ENCODE measurements at places on chromosomes 6 and 20. TPM values are rescaled to one million over a fixed set of nuclear protein-coding genes. Genes with fewer than 3 reads are reported as not detected.

DNA sequence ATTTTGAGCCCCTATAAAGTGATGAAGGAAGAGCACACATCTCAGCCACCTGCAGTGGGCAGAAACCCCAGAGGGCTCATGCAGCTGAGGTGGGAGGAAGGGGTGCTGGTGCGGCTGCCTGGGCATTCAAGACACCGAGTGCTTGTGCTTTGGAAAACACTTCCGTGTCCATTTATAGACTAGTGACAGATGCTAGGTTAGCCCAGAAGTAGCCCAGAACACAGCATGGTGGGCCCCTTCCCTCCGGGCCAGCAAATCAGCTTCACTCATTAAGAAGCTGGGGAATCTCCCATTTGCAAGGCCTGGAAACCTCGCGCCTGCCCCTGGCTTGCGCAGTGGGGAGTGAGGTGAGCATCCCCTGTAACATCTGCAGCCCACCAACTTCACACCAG is 12.9 kb downstream of the BEND3 start:
- no peaks in the 10 kb centered on the region for H3K4me1 ChIP-seq
- H3K4me3 ChIP-seq, result no peak overlapping the region
- no peaks in the 10 kb centered on the region for H3K36me3 ChIP-seq
- no peaks in the 10 kb centered on the region for H3K27me3 ChIP-seq
- no peak for DNase-seq

DNA sequence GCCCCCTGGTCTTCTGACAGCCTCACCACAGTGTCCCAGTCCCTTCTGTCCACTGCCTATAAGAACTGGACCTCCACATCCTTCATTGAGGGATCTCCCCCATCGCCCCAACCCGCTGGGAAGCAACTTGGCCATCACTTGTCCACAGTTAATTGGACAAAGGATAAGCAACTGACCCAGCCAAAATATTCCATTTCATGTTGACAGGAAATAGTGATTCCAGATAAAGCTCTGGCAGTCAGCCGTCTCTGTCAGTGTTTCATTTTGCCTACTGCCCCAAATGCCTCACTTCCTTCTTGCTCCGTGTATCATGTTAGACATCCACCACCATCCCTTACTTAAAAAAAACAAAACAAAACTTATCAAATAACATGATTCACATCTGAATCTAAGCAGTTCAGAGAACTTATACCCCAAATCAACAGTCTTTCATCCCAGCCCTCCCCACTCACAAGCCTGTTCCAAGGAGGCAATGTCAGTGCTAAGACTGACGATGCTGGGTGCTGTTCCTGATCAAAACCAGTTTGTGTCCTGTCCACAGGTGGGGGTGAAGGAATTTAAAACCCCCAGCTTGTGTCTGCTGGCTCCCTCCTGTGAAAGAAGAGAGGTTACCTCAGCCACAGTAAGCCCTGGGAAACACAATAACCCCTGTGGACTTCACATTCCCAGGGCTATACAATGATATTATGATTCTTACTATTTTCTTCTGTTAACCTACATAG is 162.5 kb downstream of the WDR27 start:
- H3K36me3 ChIP-seq, result peaks cover 33% of the 10 kb centered on the region
- no peaks in the 10 kb centered on the region for H3K27me3 ChIP-seq
- DNase-seq, result no peak

DNA sequence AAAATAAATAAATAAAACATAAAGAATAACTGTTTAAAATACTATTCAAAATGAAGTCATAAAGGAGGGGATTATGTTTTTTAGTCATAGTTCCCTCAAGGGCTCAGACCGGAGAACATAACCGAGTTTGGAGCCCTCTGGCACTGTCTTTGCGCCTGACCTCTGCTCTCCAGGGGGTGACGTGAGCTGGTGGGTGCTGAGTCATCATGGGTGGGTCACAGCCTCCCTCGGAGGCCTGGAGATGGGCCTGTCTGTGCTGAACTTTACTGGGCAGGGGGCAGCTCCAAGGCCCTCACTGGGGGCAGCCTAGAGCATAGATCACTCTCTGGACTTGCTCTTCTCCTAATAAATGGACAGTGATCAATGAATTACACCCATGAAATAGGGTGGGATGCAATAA is 3.1 kb upstream of the MAVS start:
- no peaks in the 10 kb centered on the region for H3K27me3 ChIP-seq
- no peak for DNase-seq
- no peak overlapping the region for H3K4me3 ChIP-seq
- peaks cover 28% of the 10 kb centered on the region for H3K4me1 ChIP-seq
- no peaks in the 10 kb centered on the region for H3K36me3 ChIP-seq

- H3K4me1 ChIP-seq, result peaks cover 33% of the 10 kb centered on the region
- H3K27ac ChIP-seq, result no peak overlapping the region
- H3K27me3 ChIP-seq, result no peaks in the 10 kb centered on the region
- no peaks in the 10 kb centered on the region for H3K36me3 ChIP-seq
Measured at GRCh38 chr6:24777227-24777626, 2.5 kb downstream of the GMNN start.

GRCh38 chr20:10080574-10080973 is 45.8 kb downstream of the ANKEF1 start:
- H3K4me1 ChIP-seq, result no peaks in the 10 kb centered on the region
- H3K4me3 ChIP-seq, result no peak overlapping the region
- H3K27me3 ChIP-seq, result peaks cover 10% of the 10 kb centered on the region
- no peaks in the 10 kb centered on the region for H3K36me3 ChIP-seq

GRCh38 chr20:18571578-18571977 is 4.3 kb downstream of the SMIM26 start:
- H3K27ac ChIP-seq, result peak overlapping the region; percentile 76
- peaks cover 8% of the 10 kb centered on the region for H3K4me1 ChIP-seq
- H3K36me3 ChIP-seq, result peaks cover 16% of the 10 kb centered on the region
- H3K4me3 ChIP-seq, result no peak overlapping the region
- no peak for DNase-seq
- no peaks in the 10 kb centered on the region for H3K27me3 ChIP-seq

Gene PRPH2
- total RNA-seq, result 0.33 TPM

Gene TFAP2D
- total RNA-seq, result not detected

Gene B3GALT4
- 37.8 TPM for total RNA-seq
